Stimulated activated CD4-positive, alpha-beta T cell treated with anti-CD3 and anti-CD28 coated beads, TNF-alpha, amount 100 ng/mL, for 4 hours (primary cell): ENCODE measurements at places on chromosomes 3 and 15.
A peak's percentile ranks its signal among the peaks of the same experiment; 100 is the strongest.

GRCh38 chr3:13093687-13094086 lies 20.5 kb upstream of the IQSEC1 start:
- no peak for DNase-seq

DNA sequence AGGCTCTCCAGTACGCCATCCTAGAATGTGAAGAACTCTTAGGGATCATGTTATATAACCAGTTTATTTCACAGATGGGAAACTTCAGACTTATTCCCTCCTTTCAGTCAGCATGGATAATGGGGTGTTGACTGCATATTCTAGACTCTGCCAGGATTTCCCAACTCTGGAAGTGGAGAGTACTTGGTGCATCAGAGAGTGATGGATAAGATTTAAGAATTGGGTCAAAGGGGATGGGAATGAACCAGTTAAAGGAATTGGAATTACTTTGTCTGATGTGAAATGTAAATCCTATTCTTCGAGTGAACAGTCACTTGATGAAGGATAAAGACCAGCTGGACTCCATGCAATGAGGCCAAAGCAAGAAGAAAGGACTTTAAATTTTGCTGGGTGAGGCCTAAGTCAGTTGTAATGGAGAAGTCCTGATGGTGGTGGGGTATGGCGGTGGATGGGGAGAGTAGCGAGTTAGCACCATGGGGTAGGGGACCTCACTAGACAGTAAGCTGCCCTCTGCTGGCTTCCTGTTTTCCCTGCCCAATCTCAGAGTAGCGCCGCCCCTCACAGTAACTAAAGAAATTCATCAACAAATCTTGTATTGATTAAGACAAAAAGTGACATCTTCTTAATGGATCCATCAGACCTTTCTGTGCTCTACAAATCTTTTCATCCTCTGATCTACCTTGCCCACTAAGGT lies 7.3 kb upstream of the CACNA1D start:
- DNase-seq = no peak

DNA sequence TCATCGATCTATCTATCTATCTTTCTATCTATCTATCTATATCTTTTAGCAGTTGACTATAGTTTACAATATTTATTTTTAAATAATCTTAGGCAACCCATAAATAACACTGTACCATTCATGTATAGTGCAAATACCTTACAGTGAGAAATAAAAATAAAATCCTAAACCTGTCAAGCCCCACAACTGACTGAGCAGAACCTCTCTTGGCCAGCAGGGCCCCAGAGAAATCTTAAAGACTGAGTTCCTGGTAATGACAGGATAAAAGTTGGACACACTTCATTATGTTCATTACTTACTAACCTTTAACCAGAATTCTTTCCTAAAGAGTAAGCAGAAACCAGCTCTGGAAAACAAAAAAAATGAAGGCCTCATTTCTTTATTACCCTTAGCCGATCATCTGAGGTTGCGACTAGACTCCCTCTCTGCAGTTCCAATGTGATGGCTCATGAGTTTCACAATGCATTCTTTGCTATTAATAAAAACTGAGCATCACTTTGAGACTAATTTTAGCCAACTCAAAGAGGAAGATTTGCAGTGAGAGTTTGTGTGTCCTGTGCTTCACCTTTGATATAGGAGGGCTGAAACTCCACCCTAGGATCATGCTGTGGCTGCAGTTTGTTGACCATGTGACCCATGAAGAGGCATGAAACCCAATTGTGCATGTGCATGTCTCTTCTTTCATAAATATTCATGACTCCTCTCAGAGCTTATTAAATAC lies 1072.0 kb downstream of the NSUN3 start:
- DNase-seq = no peak

GRCh38 chr15:43376017-43376705 lies 5.3 kb downstream of the TUBGCP4 start:
- DNase-seq = peak; percentile 3

DNA sequence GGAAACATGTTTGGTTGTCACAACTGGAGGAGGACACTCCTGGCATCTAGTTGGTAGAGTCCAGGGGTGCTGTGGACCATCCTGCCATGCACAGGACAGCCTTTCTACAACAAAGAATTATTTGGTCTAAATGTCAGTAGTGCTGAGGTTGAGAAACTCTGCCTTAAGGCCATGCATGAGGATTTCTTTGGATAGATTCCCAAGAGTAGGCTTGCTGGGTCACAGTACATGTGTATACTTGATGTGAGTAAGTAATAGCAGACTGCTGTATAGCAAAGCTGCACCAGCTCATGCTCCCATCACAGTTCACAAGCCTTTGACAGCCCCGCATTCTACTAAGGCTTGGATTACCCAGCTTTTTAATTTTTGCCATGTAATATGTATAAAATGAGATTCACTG lies 151.3 kb downstream of the MFSD1 start:
- DNase-seq = no peak

- no peak for DNase-seq
These were observed 86.7 kb downstream of the TBC1D5 start for GRCh38 chr3:17655743-17656142.

DNA sequence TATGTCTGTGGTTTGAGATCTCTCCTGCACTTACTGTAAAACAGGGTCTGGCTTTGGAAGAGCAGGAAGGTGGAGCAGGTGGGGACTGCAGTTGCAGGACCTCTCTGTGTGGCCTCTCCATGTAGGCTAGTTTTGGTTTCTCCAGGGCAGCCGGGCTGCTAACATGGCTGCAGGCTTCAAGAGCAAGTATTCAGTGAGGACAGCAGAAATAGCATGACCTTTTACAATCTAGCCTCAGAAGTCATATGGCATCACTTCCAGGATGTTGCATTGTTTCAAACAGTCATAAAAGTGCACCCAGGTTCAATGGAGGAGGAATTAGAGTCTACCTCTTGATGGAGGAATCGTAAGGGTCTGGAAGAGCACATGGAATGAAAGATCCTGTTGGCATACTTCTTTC lies 728.7 kb downstream of the NTRK3 start:
- no peak for DNase-seq

DNA sequence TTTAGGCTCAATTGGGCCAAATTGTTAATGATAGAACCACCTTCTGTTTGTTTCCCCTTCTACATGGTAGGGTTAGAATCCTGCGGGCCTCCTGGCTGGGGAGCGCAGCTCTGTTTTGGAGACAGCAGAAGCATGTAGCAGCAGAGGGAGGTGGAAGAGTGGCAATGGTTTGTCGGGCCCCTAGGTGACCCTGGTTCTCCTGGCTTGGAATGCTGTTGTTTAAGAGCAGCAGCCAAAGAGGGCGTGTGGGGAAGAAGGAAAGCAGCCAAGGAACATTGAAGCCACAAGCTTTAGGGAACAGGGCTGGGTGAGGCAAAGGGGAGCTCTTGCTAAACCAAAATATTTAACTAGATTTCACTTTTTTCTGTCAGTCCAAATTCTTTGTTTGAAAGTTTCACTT lies 213.7 kb upstream of the NR2E3 start:
- DNase-seq = no peak

DNA sequence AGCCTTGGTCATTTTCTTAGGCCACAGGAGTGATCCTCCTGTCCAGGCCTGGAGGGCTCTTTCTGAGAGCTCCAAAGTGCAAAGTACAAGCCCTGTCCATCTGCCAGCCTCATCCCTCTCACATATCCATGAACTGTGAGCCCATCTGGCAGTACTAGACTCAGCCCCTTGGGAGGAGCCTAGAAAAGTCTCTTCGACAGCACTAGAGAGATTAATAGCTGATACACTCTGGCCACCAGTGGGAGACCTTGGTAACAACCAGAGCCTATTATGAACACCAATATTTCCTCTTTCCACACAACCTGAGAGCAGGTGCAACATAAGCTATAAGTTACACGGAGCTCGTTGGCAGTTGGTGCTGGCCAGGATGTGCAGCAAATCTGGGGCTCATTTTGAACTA lies 59.5 kb upstream of the DCLK3 start:
- DNase-seq = no peak

DNA sequence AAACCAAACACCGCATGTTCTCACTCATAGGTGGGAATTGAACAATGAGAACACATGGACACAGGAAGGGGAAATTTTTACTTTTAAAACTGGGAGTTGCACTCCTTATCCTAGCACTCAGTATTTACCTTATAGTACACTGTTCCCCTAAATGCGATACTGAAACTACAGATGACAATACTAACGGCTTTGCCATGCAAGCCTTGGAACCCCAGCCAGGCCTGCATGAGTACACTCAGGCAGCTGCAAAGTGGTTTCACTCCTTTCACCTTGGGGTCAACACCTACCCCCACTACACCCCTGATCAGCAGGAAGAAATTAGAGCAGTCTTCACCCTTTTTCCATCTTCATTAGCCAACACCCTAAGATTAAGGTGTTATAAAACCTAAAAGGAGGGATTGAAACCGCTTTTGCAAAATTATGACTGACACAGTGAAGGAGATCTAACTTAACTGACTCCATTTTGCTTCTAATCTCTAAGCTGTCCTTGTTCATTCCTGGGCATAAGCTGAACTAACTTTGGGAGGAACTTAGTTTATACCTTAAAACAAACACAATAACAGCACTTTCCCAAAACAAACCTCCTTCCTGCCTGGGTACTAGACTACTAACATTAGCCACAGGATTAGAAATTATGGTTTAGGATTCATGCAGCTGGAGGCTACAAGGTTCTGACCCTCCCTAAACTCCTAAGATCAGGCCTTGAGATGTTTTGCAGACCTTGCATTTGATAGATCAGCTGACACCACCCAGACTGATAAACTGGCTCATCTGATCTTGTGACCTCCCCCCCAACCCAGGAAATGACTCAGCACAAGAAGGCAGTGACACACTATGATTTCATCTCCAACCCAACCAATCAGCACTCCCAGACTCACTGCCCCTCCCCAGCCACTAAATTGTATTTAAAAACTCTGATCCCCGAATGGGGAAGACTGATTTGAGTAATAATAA lies 452.1 kb upstream of the PPP2R3A start:
- DNase-seq = no peak

DNA sequence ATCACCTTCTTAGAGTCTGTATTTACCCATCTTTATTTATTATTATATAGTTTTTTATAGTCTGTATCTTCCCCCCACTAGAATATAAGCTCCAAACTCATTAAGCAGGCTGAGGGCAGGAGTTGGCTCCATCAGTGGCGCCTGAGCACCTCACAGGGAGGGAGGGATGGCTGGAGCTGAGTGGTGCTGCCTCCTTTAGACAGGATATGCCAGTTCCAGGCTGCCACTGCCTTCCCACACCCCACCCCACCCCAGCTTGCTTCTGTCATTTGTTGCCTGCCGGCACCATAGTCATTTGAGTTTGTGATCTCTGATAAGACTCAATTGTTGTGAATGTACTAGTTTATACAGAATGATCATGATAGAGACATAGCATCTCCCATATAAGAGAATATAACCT lies 85.5 kb downstream of the KLHL25 start:
- no peak for DNase-seq

DNA sequence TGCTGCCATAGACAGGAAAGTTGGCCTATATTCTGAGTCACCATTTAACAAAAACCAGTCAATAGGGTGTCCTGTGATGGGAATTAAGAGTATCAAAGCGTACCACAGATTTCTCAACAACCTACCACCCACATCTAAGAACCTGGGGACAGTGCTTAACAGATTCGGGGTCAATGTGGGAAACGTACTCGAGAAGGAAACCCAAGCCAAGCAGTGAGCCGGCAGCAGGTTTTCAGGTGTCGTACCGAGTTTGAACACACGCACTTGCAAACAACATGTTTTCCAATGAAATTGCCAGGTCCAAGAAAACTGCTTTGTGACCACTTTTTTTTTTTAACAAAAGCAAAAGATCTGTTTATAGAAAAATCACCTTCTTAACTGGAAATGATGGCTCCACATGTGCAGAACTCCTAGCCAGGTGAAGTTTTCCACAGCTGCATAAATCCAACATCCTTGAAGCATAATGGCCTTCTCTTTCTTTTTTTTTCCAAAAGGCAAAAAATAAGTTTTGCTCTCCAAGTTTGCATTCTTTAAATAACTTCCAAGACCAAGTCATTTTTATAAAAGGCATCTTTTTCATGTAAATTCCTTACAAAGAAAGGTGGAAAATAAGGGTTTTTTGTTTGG lies 45.7 kb downstream of the ADAMTS17 start:
- no peak for DNase-seq

- no peak for DNase-seq
These were observed 378.4 kb upstream of the AGTR1 start for GRCh38 chr3:148319161-148319915.

- no peak for DNase-seq
These were observed 2.5 kb downstream of the KLF13 start for GRCh38 chr15:31328969-31329639.

DNA sequence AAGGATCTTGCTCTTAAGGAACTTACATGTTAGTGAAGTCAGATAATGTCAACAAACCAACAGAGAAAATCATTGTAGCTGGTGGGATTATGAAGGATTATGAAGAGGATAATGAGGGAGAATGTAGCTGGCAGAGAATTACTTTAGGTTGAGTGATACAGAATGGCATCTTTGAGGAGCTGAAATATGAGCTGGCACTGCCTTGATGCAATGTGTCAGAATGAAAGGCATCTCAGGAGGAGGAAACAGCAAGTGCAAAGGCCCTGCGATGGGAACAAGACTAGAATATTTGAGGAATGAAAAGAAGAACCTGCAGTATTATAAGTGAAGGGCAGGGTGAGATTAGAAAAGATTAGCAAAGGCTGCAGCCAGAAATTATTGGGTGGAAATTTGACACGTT lies 237.2 kb upstream of the ADAMTS9 start:
- DNase-seq = no peak

- no peak for DNase-seq
These were observed 76.0 kb downstream of the PTPRG start for GRCh38 chr3:61637088-61638051.
